Muscle of leg (tissue), 16 donors: ENCODE measurements at places on chromosomes 2 and 18. TPM values are rescaled to one million over a fixed set of nuclear protein-coding genes. Genes with fewer than 3 reads are reported as not detected.
A peak's percentile ranks its signal among the peaks of the same experiment; 100 is the strongest.

GRCh38 chr2:184137955-184138354, 460.4 kb upstream of the ZNF804A start:
- H3K4me3 ChIP-seq = no peak overlapping the region
- H3K27ac ChIP-seq = no peak overlapping the region
- H3K27me3 ChIP-seq = no peaks in the 10 kb centered on the region
- H3K4me1 ChIP-seq = no peaks in the 10 kb centered on the region
- no peaks in the 10 kb centered on the region for H3K36me3 ChIP-seq
- no peak for DNase-seq

- H3K4me1 ChIP-seq = peaks cover 9% of the 10 kb centered on the region
- no peak for DNase-seq
- H3K27ac ChIP-seq = no peak overlapping the region
- H3K36me3 ChIP-seq = no peaks in the 10 kb centered on the region
- no peaks in the 10 kb centered on the region for H3K27me3 ChIP-seq
Measured at GRCh38 chr2:30293303-30293921, 62.1 kb downstream of the LBH start.

DNA sequence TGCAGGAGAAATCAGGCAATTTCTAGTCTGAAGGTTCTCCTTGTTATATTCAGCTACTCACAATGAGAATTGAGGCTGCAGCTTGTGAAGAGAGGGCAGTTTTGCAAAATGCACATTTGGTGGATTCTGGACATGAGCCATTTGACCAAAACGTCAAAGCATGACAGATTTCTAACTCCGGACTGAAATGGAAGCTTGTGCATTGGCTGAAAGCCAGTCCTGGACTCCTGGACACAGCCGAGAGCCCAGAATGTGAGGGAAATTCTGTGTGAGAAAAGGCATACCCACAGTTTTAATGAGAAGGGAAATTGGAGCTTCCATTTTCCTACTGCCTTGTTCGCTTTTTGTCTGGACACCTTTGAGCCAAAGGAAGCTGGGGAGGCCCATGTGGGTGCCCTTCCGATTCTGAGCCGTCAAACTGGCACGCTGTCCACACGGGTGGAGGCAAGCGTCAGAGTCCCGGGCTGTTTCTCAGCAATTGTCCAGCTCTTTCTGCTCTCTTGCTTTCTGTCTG, 23.7 kb upstream of the ROCK2 start:
- no peaks in the 10 kb centered on the region for H3K36me3 ChIP-seq
- H3K4me1 ChIP-seq = peaks cover 37% of the 10 kb centered on the region
- peak; percentile 73 for DNase-seq
- no peak overlapping the region for H3K4me3 ChIP-seq
- peak overlapping the region; percentile 4 for H3K27ac ChIP-seq

GRCh38 chr2:201966691-201967438, 66.8 kb upstream of the FZD7 start:
- no peaks in the 10 kb centered on the region for H3K27me3 ChIP-seq
- no peak overlapping the region for H3K4me3 ChIP-seq
- H3K27ac ChIP-seq = no peak overlapping the region
- no peaks in the 10 kb centered on the region for H3K36me3 ChIP-seq
- DNase-seq = no peak

GRCh38 chr2:109529532-109530449, 84.0 kb downstream of the SEPTIN10 start:
- no peaks in the 10 kb centered on the region for H3K36me3 ChIP-seq
- H3K4me1 ChIP-seq = peaks cover 7% of the 10 kb centered on the region
- DNase-seq = peak; percentile 65
- H3K4me3 ChIP-seq = no peak overlapping the region
- peaks cover 2% of the 10 kb centered on the region for H3K27me3 ChIP-seq

DNA sequence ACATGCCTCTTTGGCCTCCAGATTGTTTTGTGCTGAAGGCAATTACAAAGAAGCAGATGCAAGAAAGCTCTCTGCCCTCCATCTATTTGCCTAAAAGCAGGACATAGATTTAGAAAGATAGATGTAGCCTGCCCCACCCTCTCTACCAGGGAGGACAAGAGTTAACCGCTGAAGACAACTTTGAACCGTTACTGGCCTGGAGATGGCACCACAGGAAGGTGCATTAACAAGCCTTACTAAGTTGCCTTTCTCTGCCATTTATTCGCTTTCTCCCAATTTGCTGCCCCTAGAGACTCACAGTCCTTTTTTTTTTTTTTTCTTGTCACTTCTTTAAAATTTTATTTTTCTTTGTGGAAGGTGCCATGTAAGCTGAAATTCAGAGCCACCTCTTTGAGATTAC, 28.8 kb upstream of the RMDN2 start:
- no peak overlapping the region for H3K27ac ChIP-seq
- H3K4me3 ChIP-seq = no peak overlapping the region
- no peak for DNase-seq

Gene NGEF
- total RNA-seq = 1.5 TPM

GRCh38 chr2:8623576-8623957, 58.3 kb upstream of the ID2 start:
- H3K27me3 ChIP-seq = no peaks in the 10 kb centered on the region
- no peaks in the 10 kb centered on the region for H3K36me3 ChIP-seq
- no peak for DNase-seq
- H3K4me3 ChIP-seq = no peak overlapping the region

Gene TXNDC2
- total RNA-seq = 0.04 TPM
